ENCODE measurements at places on chromosomes 16 and 17.
A peak's percentile ranks its signal among the peaks of the same experiment; 100 is the strongest.

DNA sequence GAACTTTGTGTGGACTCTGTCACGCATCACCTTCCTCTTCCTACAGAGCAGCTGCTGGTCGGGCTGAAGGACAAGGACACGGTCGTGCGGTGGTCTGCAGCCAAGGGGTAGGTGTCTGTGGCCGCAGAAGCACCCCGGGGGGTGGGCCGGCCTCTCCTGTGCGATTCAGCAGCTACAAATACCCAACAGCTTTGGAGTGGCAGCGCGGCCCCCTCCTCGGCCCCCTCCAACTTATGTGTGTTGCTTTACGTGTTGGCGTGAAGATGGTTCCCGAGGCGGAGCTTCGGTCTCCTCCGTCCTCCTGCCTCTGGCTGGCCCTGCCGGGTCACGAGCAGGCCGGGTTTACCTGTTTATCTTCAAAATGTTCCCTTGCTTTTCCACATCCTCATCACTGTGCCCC is 32.3 kb downstream of the ZNF750 start:
- no peak for DNase-seq

DNA sequence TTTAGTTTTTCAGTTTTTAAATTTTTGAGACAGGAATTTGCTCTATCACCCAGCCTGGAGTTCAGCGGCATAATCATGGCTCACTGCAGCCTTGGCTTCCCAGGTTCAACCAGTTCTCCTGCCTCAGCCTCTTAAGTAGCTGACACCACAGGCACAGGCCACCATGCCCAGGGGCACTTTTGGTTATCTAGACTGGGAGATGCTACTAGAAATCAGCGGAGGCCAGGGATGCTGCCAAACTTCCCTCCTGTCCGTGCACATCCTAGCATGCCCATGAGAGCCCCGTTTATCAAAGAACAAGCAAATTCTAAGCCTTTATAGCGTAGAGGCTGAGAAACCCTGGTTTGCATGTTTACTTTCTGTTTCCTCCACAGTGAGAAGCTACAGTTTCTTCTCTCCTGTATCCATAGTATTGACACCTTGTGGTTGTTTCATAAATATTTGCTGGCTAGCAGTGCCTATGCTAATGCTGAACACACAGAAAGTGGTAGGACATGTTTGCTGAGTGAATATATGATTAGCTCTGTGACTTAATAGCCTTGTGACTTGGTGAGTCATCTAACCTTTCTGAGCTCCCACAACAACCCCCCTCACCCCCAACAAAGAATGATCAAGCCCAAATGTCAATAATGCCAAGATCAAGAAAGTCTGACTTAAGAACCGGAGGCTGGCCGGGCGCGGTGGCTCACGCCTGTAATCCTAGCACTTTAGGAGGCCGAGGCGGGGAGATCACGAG is 39.2 kb upstream of the MAF start:
- no peak for DNase-seq

DNA sequence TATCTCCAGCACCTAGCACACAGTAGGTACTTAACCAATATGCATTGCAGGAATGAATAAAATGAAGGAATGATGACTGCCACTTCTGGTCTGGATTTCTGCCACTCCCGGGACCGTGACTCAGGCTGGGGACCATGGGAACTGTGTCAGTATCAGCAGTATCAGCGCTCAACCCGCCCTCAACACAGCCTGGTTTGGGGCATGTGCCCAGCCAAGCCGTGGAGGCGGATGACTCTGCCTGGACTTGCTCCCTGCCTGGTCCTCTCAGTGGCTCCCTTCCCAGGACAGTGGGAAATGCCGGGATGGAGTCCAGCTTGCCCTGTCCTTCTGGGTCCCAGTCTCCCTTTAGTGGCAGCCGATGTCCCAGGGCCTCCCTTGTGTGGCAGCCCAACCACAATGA is 55.1 kb downstream of the SRCIN1 start:
- no peak for DNase-seq

DNA sequence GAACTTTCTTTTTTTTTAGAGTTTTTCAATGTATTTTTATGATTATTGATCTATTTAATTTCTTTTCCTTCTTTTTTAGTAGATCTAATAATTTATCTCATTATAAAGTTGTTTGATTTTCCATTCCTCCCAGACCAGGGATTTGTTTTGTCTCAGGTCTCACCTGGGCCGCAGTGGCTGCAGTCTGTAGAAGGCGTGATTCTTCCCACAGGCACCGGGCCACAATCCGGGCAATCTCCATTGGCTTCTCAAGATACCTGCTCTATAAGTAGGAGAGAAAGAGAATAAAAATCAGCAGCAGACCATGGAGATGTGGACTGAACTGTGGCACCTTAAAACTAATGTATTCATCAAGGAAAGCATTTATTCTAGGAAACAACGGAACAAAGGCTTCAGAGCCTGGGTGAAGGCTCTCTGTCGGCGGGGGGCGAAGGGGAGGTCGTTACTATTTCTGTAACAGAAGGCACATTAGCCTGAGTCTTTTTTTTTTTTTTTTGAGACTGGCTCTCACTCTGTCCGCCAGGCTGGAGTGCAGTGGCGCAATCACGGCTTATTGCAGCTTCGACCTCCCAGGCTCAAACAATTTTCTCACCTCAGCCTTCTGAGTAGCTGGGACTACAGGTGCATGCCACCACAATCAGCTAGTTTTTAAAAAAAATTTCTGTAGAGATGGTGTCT is 42.7 kb downstream of the STAT3 start:
- no peak for DNase-seq

- DNase-seq = peak; percentile 26
Measured at GRCh38 chr16:21277927-21278706, at the start of gene CRYM. CRYM (minus strand) TSS chr16:21278290; CDS start chr16:21278251, 39 bp downstream.

GRCh38 chr16:489606-490005 is 37.9 kb upstream of the CAPN15 start:
- no peak for DNase-seq

GRCh38 chr17:1872976-1873375 is 43.2 kb downstream of the RPA1 start:
- DNase-seq = no peak

DNA sequence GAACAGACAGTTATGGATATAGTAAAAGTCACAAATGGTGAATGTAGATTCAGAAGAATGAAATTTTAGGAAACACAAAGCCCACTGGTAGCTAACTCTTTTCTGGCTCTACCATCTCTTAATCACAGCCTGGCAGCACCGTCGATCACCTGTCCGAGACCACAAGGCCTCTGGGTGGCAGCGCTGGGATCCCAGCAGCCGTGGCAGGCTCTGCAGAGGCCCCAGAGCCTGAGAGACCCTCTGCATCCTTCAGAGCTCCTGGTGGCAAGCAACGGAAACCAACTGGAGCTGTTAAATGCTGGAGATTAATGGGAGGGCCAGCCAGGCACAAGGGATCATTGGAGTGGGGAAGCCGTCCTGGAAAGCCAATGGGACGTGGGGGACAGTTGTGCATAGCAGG is 26.3 kb downstream of the LAT start:
- peak; percentile 16 for DNase-seq

DNA sequence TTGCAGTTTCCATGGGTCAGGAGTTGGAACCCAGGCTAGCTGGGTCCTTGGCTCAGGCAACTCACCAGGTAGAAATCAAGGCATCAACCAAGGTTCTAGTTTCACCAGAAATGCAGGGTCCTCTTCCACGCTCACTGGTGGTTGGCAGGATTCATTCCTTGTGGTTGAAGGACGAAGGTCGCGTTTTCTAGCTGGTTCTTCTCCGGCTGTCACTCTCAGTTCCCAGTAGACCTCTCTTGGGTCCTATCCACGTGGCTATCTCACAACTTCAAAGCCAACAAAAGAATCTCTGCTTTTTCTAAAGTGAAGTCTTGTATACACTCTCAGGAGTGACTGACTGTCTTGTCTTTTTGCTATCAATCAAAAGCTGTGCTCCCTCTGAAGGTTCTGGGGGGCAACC is 146.3 kb upstream of the NOL11 start:
- peak; percentile 41 for DNase-seq

DNA sequence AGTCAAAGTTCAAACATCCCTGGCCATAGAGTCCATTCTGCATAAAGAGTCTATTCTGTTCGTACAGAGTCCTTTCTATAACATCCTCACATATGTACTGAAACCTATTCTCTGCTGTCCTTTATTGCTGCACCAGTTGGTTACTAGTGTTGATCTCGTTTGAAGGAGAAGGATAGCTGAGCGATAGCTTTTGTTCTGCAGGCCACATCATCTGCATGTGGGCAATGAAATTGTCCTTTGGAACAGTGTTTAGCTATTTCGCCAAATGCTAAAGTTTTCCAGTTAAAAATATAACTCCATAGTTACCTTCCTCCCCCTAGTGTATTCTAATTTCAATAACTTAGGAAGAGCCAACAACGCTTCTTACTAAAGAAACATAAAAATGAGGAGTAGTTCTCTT is 6.0 kb downstream of the RHOT1 start:
- DNase-seq = no peak

- DNase-seq = no peak
Measured at GRCh38 chr16:48247311-48247710, at the start of gene ABCC11. ABCC11 (minus strand) TSS chr16:48247539; CDS start chr16:48231921, 15,618 bp downstream.

DNA sequence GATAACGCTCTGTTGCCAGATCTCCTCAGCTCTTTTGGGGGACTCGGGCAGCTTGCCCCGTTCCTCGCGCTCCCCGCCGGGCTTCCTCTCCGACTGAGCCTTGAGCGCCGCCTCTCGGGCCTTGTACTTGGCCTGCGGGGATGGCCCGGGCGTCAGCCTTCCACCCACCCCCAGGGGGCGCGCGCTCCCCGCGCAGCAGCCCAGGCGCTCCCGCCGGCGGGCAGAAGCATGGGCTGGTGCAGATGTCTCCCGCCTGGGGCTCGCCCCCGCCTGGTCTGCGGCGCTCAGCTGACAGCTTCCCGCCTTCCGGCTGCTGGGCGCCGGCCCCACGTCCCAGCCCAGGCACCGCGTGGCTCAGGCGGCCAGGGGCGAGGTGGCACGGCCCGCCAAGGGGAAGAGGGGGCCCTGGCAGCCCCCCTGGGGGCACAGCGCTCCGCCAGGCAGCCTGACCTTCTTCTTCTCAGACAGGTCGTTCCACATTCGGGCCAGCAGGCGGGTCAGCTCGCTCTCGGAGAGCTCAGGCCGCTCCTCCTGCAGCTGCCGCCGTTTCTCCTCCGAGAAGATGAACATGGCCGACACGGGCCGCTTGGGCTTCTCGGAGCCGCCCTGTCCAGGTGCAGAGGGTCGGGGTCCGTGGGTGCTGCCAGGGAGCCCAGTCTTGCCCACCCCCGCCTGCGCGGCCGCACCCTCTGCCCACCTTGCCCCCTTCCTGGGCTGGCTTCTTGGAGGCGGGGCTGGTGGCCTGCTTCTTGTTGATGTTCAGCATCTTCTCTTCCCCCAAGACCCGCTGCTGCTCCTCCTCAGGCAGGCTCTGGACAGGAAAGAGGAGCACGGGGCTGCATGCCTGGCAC is 8.9 kb downstream of the UBTF start:
- peak; percentile 94 for DNase-seq

DNA sequence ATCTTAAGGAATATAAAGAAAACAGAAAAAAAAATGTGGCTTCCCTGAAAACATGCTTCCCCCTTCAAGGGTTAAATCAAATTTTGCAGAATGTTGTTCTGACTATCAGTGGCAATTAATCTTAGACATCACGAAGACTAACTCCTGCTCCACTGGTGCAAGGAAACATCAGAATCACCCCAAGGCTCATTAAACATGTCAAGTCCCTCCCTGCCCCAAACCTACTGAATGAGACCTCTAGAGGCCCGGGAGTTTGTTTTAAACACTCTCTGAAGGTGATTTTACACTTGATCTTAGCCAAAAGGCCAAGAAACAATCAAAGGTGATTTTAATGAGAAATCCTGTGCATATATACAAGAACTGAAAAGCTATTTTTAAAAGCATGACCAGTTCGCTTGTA is 18.3 kb downstream of the PSME3IP1 start:
- DNase-seq = peak; percentile 26
